Adrenal gland (tissue), 19 donors: ENCODE measurements at places on chromosomes 1 and 21.

GRCh38 chr1:160459687-160460086, 59.3 kb downstream of the VANGL2 start:
- no peak for DNase-seq

DNA sequence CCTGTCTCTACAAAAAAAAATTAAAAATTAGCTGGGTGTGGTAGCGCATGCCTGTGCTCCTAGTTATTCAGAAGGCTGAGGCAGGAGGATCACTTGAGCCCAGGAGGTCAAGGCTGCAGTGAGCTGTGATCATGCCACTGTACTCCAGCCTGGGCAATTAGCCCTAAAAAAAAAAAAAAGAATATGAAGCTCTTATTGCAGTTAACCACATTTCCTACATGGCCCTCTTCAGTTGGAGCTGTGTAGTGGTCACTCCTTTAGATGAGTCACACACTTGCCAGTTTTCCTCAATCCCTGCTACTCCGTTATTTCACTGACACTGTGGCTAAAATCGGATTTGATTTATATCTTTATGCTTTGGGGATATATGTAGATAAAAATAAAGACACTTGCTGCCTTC, 11.8 kb downstream of the NFYC start:
- peak; percentile 43 for DNase-seq

DNA sequence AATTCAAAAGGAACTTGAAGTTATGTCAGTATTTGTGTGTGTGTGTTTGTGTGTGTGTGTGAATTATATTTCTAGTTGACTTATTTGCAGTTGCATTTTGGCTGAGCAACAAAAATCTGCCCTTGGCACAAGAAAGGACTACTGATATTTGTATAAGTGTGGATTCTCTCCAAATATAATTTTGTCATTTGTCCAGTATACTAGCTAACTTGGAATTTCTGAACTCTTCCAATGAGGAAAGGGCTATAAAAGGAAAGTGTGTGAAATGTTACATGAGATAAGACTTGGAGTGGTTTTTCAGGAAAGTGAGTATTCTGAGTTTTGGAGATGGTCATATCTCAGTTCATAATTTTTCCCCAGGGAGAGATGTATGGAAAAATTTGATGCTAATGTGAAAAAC, 1384.1 kb upstream of the B3GALT2 start:
- no peak for DNase-seq

- no peak for DNase-seq
Observed at GRCh38 chr1:177448652-177449357, 278.0 kb downstream of the BRINP2 start.

DNA sequence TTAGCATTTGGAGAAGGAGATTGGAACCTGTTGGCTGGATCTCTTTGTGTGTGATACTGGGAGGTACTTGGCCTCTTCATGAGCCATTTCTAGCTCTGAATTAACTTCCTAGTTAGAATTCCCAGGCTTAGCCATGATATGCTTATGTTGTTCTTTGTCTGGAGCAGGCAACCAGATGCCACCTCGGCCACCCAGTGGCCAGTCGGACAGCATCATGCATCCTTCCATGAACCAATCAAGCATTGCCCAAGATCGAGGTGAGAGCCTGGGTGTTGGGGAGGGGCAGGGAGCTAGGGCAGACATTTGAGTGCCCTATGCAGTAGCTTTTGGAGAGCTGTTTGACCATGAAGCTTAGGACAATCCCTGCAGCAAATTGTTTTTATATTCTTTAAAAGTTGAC, 26.5 kb upstream of the PIGV start:
- no peak for DNase-seq
